Epithelial cell of proximal tubule (primary cell): ENCODE measurements at places on chromosomes 12 and 14.
A peak's percentile ranks its signal among the peaks of the same experiment; 100 is the strongest.

DNA sequence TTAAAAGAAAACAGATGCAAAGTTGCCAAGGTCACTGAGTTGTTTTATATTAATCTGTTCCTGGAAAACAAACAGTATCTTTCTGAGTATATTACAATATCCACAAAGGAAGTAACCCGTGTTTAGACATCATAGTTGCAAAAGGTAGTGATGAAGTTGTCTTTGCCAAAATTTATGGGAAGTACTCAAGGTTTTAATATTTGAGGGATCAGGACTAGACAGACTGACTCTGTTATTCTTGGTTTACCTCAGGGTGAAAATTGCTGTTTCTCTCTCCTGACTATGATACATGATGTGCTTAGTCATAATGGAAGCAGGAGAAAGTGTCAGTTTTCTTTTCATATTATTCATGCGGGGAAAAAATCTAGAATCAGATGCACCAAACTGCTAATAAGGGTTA lies 28.3 kb downstream of the TMEM233 start:
- DNase-seq = no peak

DNA sequence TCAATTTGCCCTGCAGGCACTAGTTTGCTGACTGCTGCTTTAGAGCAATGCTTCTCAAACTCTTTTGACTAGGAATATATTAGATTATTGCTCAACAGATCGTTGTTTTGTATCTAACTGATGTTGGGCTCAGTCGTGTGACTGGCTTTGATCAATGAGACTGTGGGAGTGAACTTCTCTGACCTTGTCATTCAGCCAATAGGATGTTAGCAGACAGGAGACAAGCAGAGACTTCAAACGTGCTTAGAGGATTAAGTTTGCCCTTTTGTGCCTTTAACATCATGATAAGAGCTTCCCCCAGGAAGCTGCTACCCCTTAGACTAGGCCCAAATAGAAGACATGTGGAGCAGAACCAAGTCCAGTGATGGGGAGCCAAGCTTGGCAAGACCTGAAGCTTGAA lies 76.7 kb upstream of the ELK3 start:
- no peak for DNase-seq

GRCh38 chr14:55122440-55122986 lies 6.5 kb upstream of the LGALS3 start:
- DNase-seq = no peak

DNA sequence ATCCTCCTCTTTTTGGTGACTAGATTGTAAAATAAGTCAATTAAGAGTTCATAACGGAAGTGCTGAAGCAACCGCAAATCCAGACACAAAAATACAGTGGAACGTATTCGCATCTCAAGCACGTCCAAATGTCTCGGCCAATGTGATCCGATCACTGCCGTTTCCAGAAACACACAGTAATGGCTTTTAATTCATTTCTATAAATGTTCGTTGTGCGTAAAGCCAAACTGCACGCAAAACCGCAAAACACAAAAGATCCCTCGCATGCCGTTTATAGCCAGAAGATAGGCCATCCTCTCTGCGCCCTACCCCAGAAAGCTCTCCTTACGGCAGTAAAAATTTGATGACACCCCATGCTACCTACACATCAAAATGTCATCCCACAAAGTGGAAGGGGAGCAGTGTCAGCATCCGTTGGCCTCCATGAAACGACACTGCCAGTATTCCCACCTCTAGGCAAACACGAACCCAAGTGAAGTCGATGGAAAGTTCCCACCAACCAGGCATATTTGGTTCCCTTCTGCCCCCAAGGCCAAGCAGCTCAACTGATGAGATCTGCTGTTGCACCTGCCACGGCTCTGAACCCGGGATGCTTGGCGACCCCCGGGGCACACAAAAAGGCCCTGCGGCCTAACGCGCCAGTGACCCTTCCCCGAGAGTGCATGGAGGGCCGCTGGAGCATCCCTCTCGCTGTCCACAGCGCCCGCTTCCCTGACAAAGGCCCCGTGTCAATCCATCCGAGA lies 1.4 kb downstream of the HECTD4 start:
- DNase-seq = no peak

DNA sequence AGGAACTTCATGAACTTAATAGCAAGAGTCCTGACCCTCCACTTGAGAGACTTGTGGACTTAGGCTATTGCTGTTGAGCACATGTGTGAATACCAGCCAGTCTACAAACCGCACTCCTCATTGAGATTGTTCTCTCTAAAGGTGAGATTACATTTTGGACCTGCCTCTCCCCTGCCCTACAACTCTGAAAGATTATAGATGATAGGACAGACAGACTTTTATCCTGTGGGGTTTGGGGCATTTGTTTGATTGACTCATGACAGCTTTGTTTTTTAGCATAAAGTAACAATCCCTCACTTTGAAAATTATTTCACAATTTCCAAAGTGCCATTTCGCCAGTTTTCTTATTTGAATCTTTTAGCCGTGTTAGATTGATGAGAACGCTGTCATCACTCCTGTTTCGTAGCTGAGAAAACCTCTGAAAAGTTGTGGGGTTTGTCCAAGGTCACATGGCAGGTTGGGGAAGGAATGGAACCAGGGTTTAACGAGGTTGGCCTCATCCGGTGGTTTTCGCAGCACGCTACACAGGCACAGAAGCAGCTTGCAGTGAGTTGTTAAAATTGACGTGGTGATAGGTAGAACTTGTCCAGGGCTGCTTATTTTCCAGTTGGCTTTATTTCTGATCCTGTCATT lies 836 bp downstream of the EVL start:
- DNase-seq = no peak

DNA sequence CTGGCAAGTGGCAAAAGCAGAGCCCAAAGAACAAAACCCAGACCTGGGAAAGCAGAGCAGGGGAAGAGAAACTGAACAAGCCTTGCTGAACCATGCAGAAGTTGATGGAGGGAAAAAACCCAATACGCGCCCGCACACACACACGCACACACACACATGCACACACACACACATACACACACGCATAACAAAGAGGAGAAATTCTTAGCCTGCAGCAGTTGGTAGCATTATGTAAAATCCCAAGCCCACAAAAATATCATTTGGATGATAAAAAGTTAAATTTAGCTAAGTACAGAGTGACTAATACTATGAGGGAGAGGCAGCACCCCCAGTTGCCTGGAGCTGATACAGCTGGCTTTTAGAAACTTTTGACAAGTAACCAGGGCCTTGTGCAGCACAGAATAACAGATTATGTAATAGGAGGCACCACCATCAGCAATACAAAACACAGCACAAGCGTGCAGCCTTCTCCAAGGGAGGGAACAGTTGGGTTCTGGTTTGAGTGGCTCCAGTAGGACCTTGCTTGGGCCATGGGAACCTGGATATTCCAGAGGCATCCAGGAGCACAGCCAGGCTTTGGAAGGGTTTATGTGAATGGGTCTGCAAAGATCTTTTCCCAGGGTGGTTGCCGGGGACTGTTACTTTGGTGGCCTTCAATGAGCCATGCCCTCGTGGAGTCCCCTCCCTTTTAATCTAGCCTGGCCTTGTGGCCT lies 35.3 kb downstream of the PITPNM2 start:
- DNase-seq = no peak

DNA sequence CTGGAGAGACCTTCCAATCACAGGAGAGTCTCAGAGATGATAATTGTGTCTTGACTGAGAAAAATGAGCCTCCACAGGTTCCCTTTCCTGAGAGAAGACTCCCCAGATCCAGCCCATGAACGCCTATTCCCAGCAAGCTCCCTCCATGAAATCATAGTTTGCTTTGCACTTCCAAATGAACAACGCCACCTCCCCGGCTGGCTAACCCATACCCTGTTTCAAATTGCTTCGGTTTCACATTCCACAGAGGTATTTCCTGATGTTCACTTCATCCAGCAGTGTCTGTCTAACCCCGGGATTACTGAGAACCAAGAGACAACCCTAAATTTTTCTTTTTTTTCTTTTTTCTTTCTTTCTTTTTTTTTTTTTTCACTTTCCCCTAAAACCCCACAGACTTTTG lies 124.1 kb upstream of the RFLNA start:
- no peak for DNase-seq

DNA sequence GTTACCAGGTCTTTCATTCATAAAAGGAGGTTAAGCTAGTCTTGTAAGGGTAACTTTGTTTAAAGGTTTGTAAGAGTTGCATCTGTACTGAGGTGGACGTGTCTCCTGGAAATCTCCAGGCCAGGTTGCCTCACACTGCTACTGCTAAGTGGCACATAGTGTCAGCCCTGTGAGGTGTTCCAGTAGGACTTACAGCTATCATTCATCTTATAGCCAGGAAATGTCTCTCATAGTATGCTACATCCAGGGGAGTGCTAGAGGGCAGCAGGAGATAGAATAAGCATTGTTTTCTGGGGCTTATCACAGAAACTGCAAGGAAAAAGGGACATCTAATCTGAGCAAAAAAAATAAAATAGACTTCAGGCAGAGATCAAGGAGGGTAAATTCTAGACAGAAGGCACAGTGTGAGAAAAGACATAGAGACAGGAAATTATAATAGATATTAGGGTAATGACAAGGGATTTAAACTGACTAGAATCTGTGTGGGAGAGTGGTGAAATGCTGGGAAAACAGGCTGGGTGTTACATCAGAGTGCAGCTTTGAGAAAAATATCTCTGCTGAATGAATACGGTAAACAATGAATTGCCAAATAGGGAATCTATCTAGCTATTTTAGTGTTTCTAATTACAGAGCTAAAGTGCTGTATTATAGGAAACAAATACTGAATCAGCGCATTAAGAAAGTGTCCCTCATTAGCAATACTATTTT lies 205.1 kb upstream of the ABCD2 start:
- no peak for DNase-seq

GRCh38 chr12:65800937-65801336 lies 23.3 kb upstream of the HMGA2 start:
- no peak for DNase-seq

GRCh38 chr14:71592361-71592760 lies 339.9 kb upstream of the RGS6 start:
- no peak for DNase-seq

GRCh38 chr12:31724557-31724956 lies 4.3 kb downstream of the AMN1 start:
- DNase-seq = no peak

GRCh38 chr12:64181430-64182291 lies 40.4 kb downstream of the KICS2 start:
- peak; percentile 97 for DNase-seq

- DNase-seq = no peak
Measured at GRCh38 chr12:21155522-21156351, 24.7 kb downstream of the SLCO1B1 start.
